ENCODE measurements at places on chromosomes 3 and 15.
A peak's percentile ranks its signal among the peaks of the same experiment; 100 is the strongest.

- no peak for DNase-seq
These were observed 43.7 kb upstream of the IGSF10 start for GRCh38 chr3:151504606-151505005.

- no peak for DNase-seq
These were observed 39.2 kb downstream of the SEMA3G start for GRCh38 chr3:52405601-52406110.

DNA sequence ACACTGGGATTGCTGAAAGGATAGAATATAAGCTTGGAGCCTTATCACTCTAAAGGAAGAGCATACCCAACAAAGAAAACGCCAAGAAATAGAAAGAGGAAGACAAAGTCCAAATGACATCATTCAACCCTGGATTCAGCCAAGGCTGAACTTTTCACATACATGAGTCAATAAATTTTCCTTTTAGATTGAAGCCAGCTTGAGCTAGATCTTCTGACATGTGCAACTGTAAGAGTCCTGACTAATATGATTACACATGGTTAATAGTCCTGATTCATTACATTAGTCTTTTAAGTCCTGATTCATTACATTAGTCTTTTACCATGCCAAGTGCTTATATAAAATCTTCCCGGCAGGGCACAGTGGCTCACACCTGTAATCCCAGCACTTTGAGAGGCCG is 13.6 kb upstream of the DENND6A start:
- DNase-seq = no peak

- no peak for DNase-seq
These were observed 6.3 kb downstream of the TIGIT start for GRCh38 chr3:114299941-114300624.

DNA sequence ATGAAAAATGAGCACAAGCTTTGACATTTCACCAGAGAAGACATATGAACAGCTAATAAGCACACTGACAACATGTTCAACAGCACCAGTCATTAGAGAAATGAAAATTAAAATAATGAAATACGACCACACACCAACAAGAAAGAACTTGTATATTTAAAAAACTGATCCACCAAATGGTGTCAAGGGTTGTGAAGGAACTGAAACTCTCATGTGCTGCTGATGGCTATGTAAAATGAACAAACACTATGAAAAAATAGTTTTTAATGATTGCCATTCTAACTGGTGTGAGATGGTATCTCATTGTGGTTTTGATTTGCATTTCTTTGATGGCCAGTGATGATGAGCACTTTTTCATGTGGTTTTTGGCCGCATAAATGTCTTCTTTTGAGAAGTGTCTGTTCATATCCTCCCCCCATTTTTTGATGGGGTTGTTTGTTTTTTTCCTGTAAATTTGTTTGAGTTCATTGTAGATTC is 193.8 kb downstream of the SCAPER start:
- no peak for DNase-seq

GRCh38 chr3:186693843-186694242 is 23.3 kb upstream of the KNG1 start:
- no peak for DNase-seq

- no peak for DNase-seq
These were observed 25.3 kb downstream of the LOXL1 start for GRCh38 chr15:73951601-73952000.

GRCh38 chr3:148079370-148079769 is 618.3 kb upstream of the AGTR1 start:
- no peak for DNase-seq

GRCh38 chr3:102447272-102447671 is 12.5 kb downstream of the ZPLD1 start:
- no peak for DNase-seq

DNA sequence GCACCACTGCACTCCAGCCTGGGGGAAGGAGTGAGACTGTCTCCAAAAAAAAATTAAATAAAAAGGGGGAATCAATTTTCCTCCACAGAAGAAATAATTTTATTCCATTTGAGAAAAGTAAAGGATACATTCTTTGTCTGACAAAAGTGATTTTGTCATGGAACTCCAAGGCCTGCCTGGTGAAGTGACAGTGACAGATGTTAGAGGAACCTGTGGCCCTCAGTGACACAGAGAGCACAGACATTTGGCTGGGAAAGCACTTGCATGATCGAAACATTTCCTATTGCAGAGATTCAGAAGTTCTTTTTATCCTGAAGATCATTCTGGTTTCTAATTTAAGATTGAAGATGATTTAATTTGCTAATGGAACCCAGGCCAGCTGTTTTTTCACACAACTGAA is 5.9 kb downstream of the LYSMD4 start:
- DNase-seq = no peak

GRCh38 chr15:93180656-93181055 is 91.6 kb upstream of the RGMA start:
- DNase-seq = no peak

- DNase-seq = no peak
These were observed 32.8 kb downstream of the CFAP20DC start for GRCh38 chr3:59016930-59017616.

DNA sequence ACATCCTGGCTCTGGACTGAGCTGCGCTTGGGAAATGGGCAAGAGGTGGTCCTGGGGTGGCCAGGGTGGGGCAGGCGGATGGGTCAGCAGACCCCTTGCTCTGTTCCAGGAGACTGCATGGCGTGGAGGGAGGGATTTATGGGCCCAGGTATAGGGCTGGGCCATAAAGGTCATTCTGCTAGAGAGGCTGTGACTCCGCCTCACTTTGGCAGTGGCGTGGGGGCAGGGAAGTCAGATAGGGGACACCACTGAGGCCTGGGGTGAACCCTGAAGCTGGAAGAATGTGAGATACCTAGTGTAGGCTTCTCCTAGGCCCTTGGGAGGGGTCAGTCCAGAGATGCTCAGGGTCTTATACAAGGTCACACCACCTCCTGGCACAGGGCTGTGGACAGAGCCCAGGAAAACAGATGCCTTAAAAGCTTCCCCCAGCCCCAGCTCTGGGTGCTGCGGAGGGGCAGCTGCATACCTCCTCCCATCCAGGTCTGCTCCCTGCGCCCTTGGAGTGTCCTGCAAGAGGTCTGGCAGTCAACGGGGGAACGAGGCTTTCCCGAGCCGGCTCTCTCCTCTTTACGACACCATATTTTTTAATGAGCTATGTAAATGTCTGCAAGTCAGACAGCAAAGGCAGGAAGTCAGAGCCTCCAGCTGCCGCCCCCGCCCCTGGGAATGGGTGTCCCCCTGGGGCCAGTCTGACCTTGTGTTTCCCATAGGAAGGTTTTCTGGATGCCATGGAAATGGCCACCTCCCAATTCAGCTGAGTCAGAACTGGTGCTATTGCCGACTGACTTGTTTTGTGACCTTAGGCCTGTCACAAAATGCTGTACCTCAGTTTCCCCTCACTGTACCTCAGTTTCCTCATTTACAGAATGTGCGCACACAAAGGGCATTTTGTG is 26.3 kb downstream of the LINGO1 start:
- DNase-seq = no peak

GRCh38 chr3:127652246-127652995 is 20.3 kb upstream of the ABTB1 start:
- peak; percentile 70 for DNase-seq

- DNase-seq = no peak
These were observed 906.0 kb upstream of the ALCAM start for GRCh38 chr3:104460477-104461406.

DNA sequence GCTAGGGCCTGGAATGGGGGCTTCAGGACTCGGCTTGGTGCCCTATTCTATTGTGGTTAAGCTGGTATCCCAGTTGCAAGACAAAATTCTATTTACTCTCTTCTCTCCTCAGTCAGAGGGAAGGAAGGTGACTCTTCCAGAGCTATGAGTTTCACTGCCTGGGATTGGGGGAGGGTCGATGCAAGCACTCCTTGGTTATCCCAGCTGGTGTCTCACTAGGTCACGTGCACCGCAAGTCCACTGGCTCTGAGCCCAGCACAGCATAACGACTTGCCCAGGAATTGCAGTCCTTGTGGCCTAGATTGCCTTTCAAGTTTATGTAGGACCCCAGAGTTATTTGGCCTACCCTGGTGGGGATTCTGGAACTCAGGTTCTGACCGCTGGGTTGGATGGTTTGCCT is 958.8 kb downstream of the IGSF11 start:
- DNase-seq = no peak

- DNase-seq = no peak
These were observed 58.1 kb downstream of the DGKG start for GRCh38 chr3:186303965-186304364.

DNA sequence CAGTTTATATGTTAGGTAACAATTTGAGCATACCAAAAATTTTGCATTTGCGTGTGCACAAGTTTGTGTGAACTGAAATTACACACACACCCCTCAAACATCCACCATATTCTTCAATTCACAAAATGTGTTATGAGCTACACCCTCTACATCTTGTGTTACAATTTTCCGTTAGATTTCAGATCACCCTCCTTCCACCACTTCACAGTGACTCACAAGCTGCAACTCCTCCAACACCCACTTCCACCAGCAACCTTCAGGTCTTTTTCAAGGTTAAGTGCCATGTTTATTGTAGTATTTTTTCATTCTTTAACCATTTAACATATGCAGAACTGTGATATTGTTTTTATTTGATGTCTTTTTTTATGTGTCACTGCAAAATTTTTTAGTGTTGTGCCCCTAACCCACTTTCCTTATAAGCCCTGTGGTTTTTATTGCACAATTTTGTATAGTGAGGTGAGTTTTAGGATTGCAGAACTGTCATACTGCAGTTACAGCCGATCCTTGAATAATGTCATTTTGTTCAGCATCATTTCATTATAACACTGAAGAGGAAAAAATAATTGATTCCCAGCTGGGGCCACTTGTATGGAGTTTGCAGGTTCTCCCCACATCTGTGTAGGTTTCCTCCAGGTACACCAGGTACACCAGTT is 148.9 kb downstream of the PLCL2 start:
- no peak for DNase-seq

DNA sequence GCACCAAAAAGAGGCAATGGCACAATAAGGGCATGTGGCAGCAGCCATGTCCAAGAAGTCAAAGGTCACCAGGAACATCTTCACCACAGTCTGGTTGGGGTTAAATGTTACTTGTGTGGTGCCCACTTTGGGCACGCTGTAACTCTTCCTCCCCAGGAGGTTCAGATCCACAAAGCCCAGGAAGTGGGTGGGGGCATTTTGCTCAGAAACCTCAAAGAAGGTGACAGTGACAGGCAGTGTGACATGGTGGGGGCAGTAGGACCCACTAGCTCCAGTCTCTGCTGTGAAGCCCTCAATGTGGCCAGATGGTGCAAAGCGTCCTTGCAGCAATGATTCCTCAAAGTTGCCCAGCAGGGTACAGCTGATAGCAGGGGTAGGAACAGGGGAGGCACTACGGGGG is 5.8 kb downstream of the ZNF80 start:
- no peak for DNase-seq

GRCh38 chr15:57751177-57751800 is 44.8 kb downstream of the POLR2M start:
- peak; percentile 27 for DNase-seq

- no peak for DNase-seq
These were observed 22.1 kb upstream of the MGLL start for GRCh38 chr3:127844326-127844942.

All from NCI-H1694 treated with DMSO at 0.1 percent for 48 hours (cell line).